ENCODE measurements at places on chromosomes 5 and 9.

DNA sequence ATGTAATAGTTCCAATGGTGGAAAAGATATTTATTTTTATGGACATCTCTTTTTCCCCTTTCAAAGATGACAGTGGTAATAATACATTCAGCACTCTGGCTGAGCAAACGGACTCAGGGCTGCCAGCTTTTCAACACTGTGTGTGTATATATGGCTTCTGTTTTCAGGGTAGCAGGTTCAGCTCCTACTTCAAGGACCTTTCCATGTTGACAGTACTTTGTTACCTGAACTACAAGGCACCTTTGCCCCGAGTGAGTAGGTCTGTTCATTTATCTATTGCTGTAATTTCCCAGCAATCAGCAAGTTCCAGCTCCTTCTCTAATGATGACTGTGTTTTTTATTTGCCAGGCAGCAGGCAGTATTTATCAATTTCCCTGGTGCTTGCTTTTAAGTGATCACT, 387.4 kb upstream of the KIF2A start:
- DNase-seq, result no peak

DNA sequence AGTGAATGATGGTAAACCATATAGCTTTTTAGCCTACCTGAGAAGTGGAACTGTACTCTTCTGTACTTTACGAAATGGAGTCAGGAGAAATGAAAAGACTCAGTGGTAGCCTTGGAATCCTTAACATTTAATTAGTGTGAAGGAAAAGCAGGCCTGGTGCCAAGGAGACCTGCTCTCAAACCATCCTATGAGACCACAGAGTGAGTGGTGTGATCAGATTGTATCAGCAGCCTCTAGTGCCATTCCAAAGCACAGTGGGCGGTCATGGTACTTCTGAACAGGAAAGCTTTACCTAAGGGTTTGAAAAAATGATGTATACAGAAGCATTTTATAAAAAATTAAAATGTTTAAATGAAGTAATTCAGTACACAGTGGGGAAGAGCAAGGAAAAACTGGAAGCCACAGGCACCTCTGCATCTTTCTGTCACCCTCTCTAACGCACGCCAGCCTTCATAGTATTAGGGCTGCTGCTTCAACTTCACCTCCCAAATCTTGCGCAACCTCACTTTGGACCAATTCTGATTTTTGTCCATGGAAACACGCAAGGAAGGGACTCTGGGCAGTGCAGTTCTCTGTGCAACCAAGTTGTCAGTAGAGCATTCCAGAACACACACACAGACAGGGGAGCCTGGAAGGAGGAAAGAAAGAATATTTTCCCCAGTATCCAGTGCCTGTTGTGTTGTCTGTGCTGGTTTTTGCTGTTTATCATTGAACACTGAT, 203.7 kb downstream of the SH3GL2 start:
- DNase-seq, result no peak

GRCh38 chr5:102603670-102604069, 104.9 kb upstream of the SLCO6A1 start:
- DNase-seq, result no peak

DNA sequence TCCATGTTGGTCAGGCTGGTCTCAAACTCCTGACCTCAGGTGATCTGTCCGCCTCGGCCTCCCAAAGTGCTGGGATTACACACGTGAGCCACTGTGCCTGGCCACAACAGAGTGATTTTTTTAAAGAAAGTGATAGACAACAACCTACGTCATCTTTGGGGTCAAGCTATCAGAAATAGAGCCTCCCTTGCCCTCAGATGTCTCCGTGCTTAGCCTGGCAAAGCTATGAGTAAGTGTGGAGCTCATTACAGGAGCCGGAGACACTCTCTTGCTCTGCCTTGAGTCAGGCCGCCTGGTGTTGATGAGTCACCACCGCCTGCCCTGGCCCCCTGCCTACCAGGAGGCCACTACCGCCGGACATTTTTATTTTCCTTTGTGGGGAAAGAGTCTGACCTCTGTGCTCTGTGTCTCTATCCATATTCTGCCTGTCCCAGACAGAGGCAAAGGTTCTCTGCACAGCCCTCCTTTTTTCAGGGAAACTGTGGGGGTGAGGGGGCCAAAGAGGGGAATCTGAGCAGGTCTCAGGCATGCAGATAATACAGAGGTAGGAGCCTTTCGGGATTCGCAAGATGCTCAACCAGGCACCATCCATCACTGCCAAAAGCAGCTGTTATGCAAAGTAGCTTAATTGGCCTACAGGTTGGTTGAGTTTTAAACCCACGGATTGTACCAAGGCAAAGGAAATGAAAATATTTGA, 123.7 kb upstream of the CPEB4 start:
- no peak for DNase-seq

DNA sequence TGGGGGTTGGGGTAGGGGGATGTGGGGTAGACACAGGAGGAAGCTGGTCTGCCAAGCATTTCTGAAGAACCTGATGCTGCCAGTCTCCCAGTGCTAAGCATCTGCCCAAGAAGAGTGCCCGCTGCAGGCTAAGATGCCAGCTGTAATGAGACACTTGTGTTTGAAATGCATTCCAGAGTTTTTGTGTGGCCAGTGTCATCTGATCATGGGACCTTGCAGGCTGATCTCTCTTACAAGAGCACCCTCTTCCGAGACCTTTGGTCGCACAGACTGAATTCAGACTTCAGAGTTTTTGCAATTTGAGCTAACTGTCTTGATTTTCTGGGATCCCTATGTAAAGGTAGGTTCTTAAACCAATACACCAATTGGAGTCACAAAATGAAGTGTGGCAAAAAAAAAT, 58.1 kb downstream of the DENND1A start:
- DNase-seq, result no peak

- no peak for DNase-seq
Measured at GRCh38 chr9:93726147-93726546, 149.8 kb downstream of the PHF2 start.

DNA sequence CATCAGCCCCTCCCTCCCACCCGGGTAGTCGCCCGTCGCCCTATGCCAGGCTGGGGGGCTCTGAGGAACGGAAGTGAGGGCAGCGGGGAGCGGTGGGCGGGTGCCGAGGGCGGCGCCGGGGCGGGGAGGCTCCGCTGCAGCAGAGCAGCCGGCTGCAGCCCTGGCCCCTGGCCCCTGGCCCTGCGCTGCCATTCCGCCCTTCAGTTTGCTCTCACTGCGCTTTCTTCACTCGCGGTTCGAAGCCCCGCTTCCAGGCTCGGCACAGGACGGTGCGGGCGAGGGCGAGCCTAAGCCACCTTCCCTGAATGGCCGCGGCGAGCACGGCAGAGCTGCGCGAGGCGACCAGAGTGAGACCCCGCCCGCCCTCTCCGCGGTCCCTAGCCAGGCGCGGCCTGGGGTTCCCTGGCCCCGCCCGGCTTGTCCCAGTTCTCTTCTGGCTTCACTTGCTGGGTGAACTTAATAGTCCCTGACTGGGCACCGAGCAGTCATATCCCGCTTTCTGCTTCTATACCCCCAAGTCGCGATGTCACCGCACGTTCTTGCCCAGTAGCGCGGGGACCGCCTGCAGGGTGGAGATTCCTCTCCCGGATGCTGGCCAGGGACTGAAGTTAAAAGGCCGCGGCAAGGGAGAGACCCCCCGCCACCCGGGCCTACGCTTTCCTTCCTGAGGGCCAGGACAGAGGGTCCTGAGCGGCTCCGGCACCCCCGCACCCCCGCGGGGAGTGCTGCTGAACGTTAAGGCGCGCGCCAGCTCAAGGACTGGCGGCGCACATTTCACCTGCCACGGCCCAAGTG, 623 bp upstream of the TRIM36 start:
- DNase-seq, result no peak

DNA sequence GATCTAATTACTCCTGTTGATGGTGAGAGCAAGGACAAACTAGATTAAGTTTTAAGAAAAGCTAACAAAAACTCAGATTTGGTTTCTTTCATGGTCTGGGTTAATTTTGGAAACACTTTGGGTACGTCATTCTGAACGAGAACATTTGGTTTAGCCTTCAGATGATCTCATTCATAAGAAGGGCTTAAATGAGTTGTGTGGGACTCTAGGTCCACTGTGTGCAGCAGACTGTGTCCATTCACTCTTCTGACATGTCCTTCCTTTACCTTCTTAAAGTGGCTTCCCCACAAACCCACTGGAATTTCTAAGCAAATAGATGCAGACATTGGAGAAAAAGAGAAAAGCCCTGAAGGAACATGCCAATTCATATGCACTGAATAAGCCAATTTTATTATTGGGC, 96.8 kb downstream of the FBXO4 start:
- DNase-seq, result no peak

GRCh38 chr9:125133403-125134329, 9.7 kb downstream of the SCAI start:
- no peak for DNase-seq

DNA sequence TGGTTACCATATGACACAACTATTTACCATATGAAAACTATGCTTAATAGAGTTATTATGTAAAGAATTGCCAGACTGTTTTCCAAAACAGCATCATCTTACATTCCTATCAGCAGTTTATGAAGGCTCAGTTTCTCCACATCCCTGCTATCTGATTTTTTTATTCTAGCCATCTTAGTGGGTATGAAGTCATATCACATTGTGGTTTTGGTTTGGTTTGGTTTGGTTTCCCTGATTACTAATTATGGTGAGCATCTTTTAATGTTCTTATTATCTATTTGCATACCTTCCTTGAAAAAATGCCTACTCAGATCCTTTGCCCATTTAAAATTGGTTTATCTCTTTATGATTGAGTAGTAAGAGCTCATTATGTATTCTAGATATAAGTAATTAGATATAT, 199.4 kb upstream of the NFIL3 start:
- DNase-seq, result no peak

GRCh38 chr5:378301-378891, 56.9 kb downstream of the AHRR start:
- DNase-seq, result no peak

DNA sequence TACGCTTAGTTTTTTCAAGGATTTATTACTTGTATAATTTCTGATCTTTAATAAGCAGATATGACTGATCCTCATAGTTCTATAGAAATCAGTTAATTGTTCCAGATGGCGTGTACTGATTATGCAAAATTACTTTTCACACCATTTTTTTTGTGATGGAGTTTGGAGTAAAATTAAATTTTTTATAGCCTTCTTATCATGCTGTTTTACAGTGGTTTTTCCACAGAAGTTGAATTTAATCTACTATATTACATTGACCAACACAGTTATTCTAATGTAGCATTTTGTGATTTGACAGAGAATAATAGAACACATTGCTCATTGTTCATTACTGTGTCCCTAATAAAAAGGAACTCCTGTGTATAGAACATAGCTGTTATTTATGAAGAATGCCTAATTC, 111.1 kb downstream of the MVB12B start:
- DNase-seq, result no peak

DNA sequence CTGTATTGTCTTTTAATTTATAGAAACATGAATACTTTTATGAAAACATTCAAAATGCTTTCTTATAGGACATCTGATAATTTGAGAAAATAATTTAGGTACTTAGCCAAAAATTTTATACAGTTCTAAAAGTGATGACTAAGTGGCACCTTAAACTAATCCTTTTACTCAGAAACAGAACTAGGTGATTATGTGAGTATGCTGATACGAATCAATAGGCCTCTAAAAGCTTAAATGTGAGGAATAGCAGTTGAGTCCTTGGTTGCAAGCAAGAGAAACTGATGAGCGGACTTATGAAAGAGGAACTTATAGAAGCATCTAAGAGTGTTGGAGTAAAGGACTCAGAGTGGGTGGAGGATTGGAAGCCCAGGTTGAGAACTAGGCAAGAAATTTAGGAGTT, 26.4 kb downstream of the ANXA1 start:
- DNase-seq, result no peak

DNA sequence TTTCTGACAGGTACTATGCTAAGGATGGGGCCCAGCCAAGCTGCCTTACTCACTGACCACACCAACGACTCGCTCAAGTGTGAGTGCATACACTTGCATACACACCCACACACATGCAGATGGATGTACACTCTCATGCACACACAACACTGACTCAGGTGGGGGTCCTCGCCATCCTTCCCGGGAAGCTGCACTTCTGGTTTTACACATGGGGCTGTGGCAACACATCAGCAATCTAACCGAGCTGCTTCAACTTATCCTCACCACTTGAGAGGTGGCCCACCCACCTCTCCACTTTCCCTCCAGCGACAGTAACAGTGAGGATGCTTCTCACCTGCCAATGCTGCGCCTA, 67.2 kb upstream of the SLC25A51 start:
- DNase-seq, result no peak

DNA sequence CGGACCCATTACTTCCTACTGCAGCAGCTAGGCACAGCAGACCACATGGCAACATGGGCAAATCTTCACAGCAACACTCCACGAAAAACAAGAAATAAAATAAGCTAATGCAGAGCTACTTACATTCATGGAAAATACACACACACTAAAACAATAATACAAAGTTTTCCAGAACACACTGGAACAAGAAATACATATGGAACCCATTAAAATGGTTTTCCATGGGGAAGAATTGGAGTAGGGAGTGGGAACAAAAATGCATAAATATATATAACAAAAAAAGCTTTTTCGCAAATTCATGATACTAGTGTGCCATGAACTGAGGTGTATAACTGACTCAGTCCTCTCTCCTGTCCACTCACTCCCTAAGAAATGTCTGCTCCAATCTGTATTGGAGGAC, 8.3 kb downstream of the ADAMTS12 start:
- no peak for DNase-seq

- DNase-seq, result no peak
Measured at GRCh38 chr5:139619861-139620260, 28.3 kb upstream of the CXXC5 start.

GRCh38 chr5:96752341-96753016, 55.3 kb downstream of the ERAP1 start:
- DNase-seq, result no peak
